ENCODE measurements at places on chromosomes 13 and 19.

GRCh38 chr19:55273978-55274707 is 5.8 kb downstream of the HSPBP1 start:
- DNase-seq, result no peak

GRCh38 chr13:45310341-45311131 is 30.4 kb downstream of the TPT1 start:
- no peak for DNase-seq

- no peak for DNase-seq
Measured at GRCh38 chr13:41651413-41652058, 194.2 kb downstream of the RGCC start.

- no peak for DNase-seq
Measured at GRCh38 chr19:6480848-6481415, 655 bp downstream of the DENND1C start.

DNA sequence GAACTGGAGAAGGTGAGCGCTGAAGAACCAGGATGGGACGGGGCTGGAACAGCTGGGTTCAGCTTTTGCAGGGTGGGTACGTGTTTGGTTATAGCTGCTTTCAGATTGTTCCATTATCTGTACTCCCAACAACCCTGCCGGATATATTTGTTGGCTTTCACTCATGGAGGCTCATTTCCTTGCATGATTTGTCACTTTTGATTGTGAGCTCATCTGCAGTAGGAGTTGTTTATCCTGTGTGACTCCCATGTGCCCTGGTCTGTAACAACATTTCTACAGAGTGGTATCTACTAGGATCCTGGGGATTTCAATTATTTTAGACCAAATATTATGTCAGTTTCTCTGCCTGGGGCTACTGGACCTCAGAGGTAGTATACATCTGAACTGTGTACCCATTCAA is 5.4 kb downstream of the ARL11 start:
- no peak for DNase-seq

- DNase-seq, result no peak
Measured at GRCh38 chr13:112592181-112592580, 4.2 kb upstream of the TUBGCP3 start.

- DNase-seq, result no peak
Measured at GRCh38 chr19:42069619-42070351, at the start of gene GRIK5. Gene GRIK5, minus strand, starts transcription at chr19:42070206. Its CDS starts 4,436 bp downstream, at chr19:42065770.

DNA sequence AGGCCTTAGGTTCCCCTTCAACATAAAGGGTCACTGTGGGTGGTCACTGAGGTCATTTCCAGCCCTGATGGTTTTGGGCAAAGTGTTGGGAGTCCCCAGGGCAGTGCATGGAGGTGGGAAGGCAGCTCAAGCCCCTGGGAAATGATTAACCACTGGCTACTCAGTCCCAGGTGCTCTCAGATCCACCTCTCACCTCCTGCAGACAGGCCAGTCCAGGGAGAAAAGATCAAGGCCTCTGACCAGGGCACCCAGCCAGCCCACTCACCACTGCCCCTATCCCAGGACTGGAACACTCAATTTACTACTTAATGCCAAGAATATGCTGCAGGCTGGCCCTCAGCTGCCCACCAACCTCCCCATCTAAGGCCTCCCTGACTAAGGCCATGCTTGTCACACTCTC is 1307.9 kb downstream of the UQCRFS1 start:
- no peak for DNase-seq

- no peak for DNase-seq
Measured at GRCh38 chr19:10797541-10798256, 38.3 kb downstream of the TMED1 start.

GRCh38 chr13:51856998-51857397 is 4.8 kb upstream of the CCDC70 start:
- no peak for DNase-seq
